ENCODE measurements at places on chromosomes 5 and 9. TPM values are rescaled to one million over a fixed set of nuclear protein-coding genes. Genes with fewer than 3 reads are reported as not detected.
A peak's percentile ranks its signal among the peaks of the same experiment; 100 is the strongest.

Gene LCN10
- 0.35 TPM for total RNA-seq

- H3K36me3 ChIP-seq: no peaks in the 10 kb centered on the region
- DNase-seq: no peak
Observed at GRCh38 chr5:88948746-88949600, 66.0 kb upstream of the MEF2C start.

Gene KIF2A
- total RNA-seq: 99.0 TPM

- H3K27me3 ChIP-seq: no peaks in the 10 kb centered on the region
- no peak overlapping the region for H3K4me3 ChIP-seq
- H3K4me1 ChIP-seq: no peaks in the 10 kb centered on the region
- no peak for DNase-seq
- H3K36me3 ChIP-seq: peaks cover 49% of the 10 kb centered on the region
Observed at GRCh38 chr9:34106110-34106509, 20.4 kb downstream of the DCAF12 start.

Gene IFNE
- not detected for total RNA-seq

Gene GABBR2
- not detected for total RNA-seq

DNA sequence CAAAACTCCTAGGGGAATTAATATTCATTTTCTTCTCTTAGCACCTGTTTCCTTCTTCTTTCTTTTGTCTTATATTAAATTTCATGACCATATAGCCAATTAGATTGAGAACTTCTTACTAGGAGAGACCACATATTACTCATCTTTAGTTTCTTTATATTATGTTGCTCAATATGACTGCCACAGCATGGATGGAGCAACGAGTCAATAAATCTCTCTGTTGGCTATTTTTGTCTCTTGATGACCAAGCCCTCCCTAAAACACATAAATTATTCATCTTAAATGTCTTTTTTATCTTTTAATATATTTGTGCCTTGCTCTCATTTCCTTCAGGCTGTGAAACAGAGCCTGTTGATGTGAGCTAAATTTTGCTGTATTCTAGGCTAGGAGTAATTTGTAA, 123.0 kb downstream of the ADAMTSL1 start:
- no peaks in the 10 kb centered on the region for H3K27me3 ChIP-seq
- DNase-seq: no peak
- no peak overlapping the region for H3K4me3 ChIP-seq
- no peak overlapping the region for H3K27ac ChIP-seq
- no peaks in the 10 kb centered on the region for H3K36me3 ChIP-seq

DNA sequence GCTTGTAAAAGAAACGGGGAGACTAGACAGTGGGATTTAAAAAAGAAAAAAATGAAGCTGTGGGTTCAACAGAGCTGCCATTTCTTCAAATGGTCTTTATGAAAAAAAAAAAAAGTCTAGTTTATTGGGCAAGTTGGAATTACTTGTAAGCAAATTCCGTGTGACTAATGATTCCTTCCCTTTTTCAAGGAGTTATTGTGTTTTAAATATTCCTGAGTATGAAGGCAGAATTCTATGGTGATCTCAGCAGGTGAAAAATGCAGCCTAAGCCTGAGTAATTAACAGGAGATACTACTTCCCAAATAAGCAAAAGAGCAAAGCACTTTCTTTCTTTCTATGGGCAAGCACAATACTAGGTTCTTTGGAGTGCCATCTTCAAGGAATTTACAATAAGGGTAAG, 481.9 kb downstream of the ZNF608 start:
- peaks cover 28% of the 10 kb centered on the region for H3K27me3 ChIP-seq
- no peaks in the 10 kb centered on the region for H3K36me3 ChIP-seq
- H3K4me3 ChIP-seq: no peak overlapping the region

- no peaks in the 10 kb centered on the region for H3K27me3 ChIP-seq
- no peak overlapping the region for H3K4me3 ChIP-seq
- H3K27ac ChIP-seq: no peak overlapping the region
- peak; percentile 2 for DNase-seq
Observed at GRCh38 chr9:100525563-100525962, 52.3 kb upstream of the CAVIN4 start.

DNA sequence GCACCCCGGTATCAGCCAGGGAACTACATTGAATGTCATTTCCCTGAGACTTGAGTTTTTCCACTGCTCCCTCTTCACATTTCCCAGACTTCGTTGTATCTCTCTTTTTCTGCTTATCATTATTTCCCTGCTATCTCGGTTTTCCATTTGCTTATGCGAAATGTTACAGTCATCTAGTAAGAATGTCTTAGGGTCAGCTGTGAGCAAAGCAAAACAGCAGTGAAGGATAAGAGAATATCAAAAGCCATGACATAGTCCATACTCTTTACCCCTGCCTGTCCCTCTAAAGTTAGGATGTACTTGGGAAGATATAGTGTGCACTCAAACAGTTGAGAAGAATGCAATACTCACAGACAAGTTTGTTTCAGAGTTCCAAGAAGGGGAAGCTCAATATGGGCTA, 88.7 kb downstream of the ITGA1 start:
- no peaks in the 10 kb centered on the region for H3K36me3 ChIP-seq
- H3K4me1 ChIP-seq: peaks cover 10% of the 10 kb centered on the region
- no peaks in the 10 kb centered on the region for H3K27me3 ChIP-seq
- no peak for DNase-seq
- H3K27ac ChIP-seq: no peak overlapping the region
- no peak overlapping the region for H3K4me3 ChIP-seq

DNA sequence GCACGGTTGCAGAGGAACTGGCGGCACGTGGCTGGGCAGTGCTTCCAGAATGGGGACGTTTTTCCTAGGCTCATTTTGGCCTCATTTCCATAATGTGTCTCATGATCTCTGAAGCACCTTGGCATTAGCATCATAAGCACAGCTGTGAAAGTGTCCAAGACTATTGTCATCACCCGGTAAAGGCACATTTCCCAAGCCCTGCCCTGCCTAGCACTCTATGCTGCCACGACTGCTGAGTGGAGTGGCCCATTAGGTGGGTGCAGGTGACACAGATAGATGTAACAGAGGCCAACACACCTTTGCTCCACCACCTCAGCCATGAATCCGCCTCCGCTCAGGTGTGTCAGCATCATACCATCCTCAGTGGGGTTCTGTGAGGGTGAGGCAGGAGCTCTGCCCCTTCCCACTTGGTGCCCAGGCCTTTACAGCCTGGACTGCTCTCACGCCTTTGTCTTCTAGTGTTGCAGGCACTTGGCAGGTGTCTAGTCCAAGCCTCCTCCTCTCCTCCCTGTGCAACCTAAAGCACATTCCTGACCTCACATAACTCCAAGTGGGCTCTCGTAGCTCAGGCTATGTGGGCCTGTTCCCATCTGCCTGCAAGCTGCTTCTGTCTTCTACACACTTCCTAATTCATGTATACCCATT, 213.0 kb downstream of the FSTL4 start:
- no peak for DNase-seq
- no peaks in the 10 kb centered on the region for H3K36me3 ChIP-seq
- peaks cover 7% of the 10 kb centered on the region for H3K4me1 ChIP-seq

DNA sequence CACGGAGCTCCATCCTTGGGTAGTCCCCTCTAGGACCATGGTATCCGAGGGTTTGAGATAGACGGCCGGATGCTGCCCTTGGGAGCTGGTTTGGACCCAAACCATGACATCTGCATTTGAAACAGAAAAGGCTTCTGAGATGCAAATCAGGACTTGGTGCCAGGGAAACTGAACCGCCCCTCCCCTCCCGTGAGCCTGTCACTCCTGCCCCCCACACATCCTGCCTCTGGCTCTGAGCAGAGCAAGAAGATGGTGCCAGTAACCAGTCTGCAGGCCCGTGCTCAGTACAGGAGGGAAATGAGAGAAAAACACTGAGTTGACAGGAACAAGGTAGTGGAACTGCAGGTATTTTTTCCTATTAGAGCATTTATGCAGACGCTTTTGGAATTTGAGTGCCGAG, 18.6 kb downstream of the ARPC5L start:
- no peak overlapping the region for H3K27ac ChIP-seq
- no peak overlapping the region for H3K4me3 ChIP-seq
- DNase-seq: no peak
- peaks cover 44% of the 10 kb centered on the region for H3K36me3 ChIP-seq
- H3K27me3 ChIP-seq: no peaks in the 10 kb centered on the region
- H3K4me1 ChIP-seq: no peaks in the 10 kb centered on the region

Gene ZBTB34
- 10.1 TPM for total RNA-seq

Gene MSX2
- total RNA-seq: not detected

Gene ACER2
- total RNA-seq: 0.84 TPM

Gene BAAT
- total RNA-seq: 0.17 TPM

DNA sequence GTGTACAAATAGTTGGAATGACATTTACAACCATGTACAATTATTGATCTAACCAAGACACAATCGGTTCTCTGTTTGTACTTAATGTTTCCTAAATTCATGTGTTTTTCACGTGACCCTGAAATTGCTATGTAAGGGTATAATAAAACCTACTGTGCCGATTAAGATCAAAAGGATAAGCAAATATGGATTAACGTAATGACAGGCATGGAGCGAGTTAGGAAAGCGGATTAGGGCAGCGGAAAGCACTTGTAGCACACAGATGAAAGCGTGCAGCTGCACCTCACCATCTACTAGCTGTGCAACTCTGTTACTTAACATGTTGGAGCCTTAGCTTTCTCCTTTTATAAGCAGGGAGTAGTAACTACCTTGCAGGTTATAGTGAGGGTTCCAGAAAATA, 38.3 kb upstream of the ZFYVE16 start:
- no peaks in the 10 kb centered on the region for H3K36me3 ChIP-seq
- no peak overlapping the region for H3K27ac ChIP-seq
- peak; percentile 5 for DNase-seq

Gene IFNA7
- not detected for total RNA-seq

Gene GFI1B
- not detected for total RNA-seq

Gene ISL1
- total RNA-seq: 11.1 TPM

Gene RNF208
- 13.7 TPM for total RNA-seq

DNA sequence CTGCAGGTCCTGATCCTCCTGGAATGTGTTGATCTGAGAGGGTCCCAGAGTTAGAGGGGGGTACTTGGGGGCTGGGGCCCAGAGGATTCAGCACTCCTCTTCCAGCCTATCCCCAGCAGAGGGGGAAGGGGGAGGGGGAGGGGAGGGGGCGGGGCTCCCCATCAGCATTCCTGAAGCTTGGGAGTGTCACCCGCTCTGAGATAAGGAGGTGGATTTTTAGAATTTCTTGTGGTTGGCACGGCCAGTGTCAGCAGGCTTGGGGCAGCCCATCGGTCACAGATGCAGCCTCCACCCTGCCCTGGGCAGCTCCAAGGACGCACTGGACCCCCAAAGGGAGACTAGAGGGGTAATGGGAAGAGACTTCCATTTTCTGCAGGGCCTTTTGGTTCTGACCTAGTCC, 5.3 kb downstream of the FGF18 start:
- DNase-seq: no peak
- H3K4me1 ChIP-seq: peaks cover 8% of the 10 kb centered on the region
- H3K27ac ChIP-seq: no peak overlapping the region
- H3K27me3 ChIP-seq: peaks cover 7% of the 10 kb centered on the region

Gene RORB
- 0.02 TPM for total RNA-seq

DNA sequence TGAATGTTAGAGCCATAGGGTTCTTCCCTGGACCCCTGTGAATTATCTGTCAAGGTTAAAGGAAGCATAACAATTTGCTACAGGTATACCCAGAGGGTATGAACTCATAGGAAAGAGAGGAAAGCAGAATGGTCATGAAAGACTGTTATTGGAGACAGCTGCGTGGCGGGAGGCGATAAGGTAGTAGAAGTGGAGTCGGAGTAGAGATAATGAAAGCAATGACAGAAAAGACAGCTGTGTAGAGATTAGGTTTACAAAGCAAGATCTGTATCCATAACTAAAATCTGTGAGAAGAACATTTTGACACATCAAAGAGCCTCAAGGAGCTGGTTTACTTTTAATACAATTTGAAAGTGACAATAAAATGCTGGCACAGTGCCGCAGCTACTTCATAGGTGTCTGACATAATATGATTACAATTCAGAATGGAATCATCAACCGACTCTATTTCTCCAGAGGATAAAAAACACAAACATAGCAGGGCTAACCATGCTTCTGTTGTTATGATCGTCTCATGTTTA, 603.9 kb downstream of the CDH12 start:
- H3K4me3 ChIP-seq: no peak overlapping the region
- H3K27me3 ChIP-seq: no peaks in the 10 kb centered on the region
- H3K36me3 ChIP-seq: no peaks in the 10 kb centered on the region

DNA sequence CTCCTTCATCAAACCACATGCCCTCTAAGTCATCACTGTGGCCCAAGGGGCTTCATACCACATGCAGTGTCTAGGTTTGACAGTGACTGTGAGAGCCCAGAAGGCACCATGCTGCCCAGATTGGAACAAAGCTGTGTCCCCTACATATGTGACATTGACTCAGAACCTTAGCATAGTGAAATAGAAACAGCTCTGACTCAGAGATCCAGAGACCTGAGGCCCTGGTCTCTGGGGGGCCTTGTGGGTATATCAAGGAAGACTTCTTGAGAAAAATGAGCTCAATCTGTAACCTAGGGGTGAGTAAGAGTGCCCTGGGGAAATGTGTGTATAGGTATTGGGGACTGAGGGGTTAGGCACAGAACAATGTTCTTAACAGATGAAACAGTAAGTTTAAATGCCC, 7.1 kb upstream of the ENTREP1 start:
- no peak for DNase-seq
- H3K27ac ChIP-seq: no peak overlapping the region
- H3K4me1 ChIP-seq: no peaks in the 10 kb centered on the region
- no peak overlapping the region for H3K4me3 ChIP-seq
- H3K27me3 ChIP-seq: peaks cover 27% of the 10 kb centered on the region

- no peaks in the 10 kb centered on the region for H3K27me3 ChIP-seq
- H3K4me3 ChIP-seq: peak overlapping the region; percentile 79
- H3K36me3 ChIP-seq: no peaks in the 10 kb centered on the region
- DNase-seq: no peak
- H3K4me1 ChIP-seq: no peaks in the 10 kb centered on the region
Observed at GRCh38 chr9:110049699-110050450, 158.1 kb downstream of the C9orf152 start.

DNA sequence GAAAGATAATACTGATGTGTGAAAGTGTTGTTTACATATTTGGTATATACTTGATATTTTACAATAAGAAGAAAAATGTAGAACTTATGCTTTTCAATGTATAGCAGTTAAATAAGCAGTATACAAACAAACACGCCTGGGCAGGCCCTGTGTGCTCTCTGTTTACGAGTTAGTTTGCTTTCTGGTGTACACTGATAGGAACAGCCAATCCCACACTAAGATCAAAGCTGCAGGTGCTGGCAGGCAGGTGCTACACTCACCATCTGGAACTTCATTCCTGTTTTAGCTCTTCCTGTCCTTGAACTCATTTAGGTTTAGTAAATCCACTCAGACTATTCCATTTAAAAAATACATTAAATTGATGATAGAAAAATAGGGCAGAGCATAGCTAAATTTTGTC, 614.7 kb upstream of the ST8SIA4 start:
- H3K27ac ChIP-seq: no peak overlapping the region
- H3K4me3 ChIP-seq: no peak overlapping the region
- no peaks in the 10 kb centered on the region for H3K36me3 ChIP-seq
- no peaks in the 10 kb centered on the region for H3K4me1 ChIP-seq
- H3K27me3 ChIP-seq: no peaks in the 10 kb centered on the region

- H3K27me3 ChIP-seq: peaks cover 29% of the 10 kb centered on the region
- H3K27ac ChIP-seq: no peak overlapping the region
- H3K36me3 ChIP-seq: no peaks in the 10 kb centered on the region
- H3K4me3 ChIP-seq: no peak overlapping the region
- no peak for DNase-seq
- no peaks in the 10 kb centered on the region for H3K4me1 ChIP-seq
Observed at GRCh38 chr5:149338364-149338763, 6.9 kb upstream of the GRPEL2 start.

Gene NEURL1B
- 5.1 TPM for total RNA-seq

Measured in A673 (cell line).